GM13976 (cell line): ENCODE measurements at places on chromosomes 4 and X.

- DNase-seq, result no peak
Observed at GRCh38 chrX:118519411-118520215, 24.0 kb downstream of the DOCK11 start.

DNA sequence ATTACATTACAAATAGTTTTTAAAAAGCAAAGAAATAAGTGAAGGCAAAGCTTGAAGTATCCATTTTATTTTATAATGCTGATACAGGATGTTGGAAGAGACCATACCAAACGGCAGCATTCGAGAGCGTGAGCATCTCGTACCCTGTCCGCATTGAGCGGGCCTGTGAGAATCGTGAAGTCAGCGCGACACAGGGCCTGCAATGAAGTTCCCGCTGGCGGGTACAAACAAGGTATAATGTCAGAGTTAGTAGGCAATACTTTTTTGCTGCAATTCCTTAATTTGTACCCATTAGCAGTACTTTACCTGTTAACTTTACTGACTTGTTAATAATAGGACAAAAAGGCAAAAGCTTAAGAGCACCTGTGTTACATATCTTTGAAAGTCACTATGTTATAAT is 19.0 kb downstream of the HNRNPD start:
- DNase-seq, result no peak

- no peak for DNase-seq
Observed at GRCh38 chrX:134971926-134972325, 18.9 kb upstream of the SMIM10 start.

- DNase-seq, result no peak
Observed at GRCh38 chr4:52841682-52842456, 20.2 kb upstream of the RASL11B start.

DNA sequence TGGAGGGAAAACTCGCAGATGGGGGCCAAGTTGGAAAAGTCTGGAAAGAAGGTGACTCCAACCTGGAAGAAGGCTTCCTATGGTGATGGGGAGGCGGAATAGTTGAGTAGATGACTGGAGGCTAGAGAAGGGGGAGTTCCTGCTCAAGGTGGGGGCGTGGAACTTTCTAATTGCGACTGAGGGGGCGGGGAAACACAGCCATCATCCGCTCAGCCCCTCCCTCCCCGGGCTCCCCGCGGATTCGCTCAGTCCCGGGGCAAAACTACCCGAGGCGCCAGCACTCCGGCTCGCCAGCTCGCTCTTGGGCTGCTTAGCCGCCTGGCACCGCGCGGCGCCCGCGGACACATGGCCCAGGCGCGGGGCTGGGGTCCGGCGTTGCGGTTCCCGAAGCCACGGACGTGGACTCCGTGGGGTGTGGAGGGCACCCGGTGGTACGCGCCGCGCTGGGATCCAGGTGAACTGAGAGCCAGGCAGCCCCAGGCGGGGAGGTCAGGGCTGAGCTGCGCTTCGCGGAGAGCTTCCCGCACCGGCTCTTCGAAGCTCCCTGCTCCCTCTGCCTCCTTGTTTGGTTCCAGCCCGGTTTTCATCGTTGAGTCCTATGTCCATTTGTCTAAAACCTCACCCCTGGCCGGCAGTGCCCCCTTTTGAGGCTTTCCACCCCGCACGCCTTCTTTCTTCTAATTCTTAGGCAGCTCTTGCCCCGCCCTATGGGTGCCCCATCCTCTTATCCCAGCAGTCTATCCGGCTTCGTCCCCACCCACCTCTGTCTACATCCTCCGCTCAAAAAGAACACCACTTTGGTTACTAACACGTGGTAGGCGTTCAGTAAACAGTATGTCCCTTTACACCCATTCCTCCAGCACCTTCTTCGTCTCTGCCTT is 38.9 kb downstream of the STARD8 start:
- DNase-seq, result peak; percentile 40

- no peak for DNase-seq
Observed at GRCh38 chr4:186240848-186241491, 13.7 kb downstream of the KLKB1 start.

GRCh38 chr4:138409670-138410069 is 167.5 kb upstream of the SLC7A11 start:
- DNase-seq, result peak; percentile 34
